ENCODE measurements at places on chromosomes 7 and 10.

- no peak for DNase-seq
Observed at GRCh38 chr10:113732966-113733365, 18.5 kb upstream of the PLEKHS1 start.

- DNase-seq: no peak
Observed at GRCh38 chr7:46532571-46532970, 611.5 kb upstream of the IGFBP3 start.

DNA sequence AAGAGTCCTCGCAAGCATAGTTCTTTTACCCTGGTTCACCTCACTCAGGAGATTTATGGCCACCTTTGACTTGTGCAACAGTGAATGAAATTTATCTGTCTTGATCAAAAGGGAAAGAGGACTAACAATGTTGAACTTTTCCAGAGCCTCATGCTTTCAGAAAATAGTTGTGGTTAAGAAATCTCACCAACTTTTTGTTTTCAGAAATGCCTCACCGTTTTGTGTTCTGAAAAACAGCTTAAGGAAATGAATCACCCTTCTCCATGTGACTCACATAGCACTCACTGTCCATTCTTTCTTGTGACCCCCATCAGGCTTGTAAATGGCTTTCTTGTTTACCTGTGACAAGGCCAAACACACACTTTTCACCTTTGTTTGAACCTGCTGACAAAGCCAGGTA, 148.6 kb upstream of the FAM3C start:
- DNase-seq: no peak

DNA sequence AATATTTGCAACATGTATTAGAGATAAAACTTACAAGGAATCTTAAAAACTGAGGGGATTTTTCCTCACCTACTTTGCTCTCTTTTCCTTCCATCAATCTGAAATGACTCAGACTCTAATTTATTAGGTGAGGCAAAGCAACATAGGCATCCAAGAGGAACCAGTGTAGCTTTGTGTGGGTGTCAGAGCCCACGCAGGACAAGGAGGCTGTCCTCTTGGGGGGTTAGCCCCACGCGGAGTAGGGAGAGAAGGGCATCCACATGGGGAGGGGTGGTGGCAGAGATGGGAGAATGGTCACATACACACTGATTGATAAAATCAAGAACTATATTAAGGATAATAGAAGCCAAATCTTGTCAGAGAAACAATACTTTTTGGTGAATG, 33.8 kb upstream of the ARMS2 start:
- DNase-seq: no peak

DNA sequence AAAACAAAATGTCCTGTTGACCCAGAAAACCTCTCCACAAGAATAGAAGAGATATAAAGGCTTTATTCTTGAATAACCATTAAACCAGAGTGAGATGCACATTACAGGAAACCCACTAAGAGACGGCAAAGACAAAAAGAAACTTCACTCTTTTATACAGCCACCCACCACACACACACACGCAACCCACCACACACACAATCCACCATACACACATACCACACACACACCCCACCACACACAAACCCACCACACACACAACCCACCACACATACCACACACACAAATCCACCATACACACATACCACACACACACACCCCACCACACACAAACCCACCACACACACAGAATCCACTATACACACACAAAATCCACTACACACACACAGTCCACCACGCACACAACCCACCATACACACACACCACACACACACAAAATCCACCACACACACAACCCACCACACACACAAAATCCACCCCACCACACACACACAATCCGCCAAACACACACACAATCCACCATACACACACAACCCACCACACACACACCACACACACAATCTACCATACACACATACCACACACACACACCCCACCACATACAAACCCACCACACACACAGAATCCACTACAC, 9.5 kb upstream of the REPIN1 start:
- DNase-seq: no peak

Measured in T follicular helper cell (primary cell).